ENCODE measurements at places on chromosomes 3 and 15.

- no peak for DNase-seq
Measured at GRCh38 chr3:14234251-14235002, 55.8 kb downstream of the LSM3 start.

- DNase-seq, result peak; percentile 31
Measured at GRCh38 chr3:152471814-152472671, 203.3 kb downstream of the MBNL1 start.

DNA sequence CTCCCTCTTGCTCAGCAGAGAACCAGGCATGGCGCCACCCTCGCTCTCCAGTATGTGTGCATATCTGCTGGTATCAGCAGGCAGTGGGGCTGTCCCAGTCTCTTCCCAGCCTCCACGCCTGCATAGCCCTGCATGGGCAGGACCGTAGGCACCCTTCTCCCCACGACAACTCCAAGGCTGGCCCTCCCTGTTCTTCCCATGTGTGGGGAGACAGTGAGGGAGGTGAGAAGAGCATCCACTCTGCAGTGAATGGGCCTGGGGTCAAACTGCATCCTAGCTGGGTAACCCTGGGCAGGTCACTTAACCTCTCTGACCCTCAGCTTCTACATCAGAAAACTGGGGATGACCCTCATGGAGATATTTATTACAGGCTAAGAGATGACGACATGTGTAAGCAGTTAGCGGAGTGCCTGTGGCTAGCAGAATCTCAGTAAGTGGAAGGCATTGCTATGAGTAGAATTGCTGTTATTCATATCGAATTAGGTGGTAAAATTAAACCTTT lies 13.3 kb upstream of the SSUH2 start:
- no peak for DNase-seq

DNA sequence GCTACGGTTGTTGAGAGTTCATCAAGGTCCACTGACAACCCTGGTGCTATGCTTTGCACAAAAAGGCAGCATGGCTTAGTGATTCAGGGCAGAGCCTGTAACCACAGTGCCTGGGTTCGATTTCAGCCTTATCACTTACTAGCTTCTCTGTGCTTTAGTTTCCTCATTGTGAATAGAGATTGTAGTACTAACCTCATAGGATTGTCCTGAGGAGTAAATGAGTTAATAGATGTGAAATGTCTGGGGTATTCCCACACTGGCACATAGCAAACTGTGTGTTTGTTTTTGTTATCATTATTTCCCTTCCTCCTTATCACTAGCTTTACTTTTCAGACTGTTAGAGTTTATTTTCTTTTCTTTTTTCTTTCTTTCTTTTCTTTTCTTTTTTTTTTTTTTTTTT lies 16.3 kb downstream of the CRTAP start:
- no peak for DNase-seq

- DNase-seq, result peak; percentile 1
Measured at GRCh38 chr15:45611305-45611704, 23.5 kb upstream of the SQOR start.

- DNase-seq, result no peak
Measured at GRCh38 chr3:65539616-65540015, 499.1 kb downstream of the MAGI1 start.

- DNase-seq, result peak; percentile 6
Measured at GRCh38 chr3:15495461-15496340, 25.8 kb downstream of the COLQ start.
